ENCODE measurements at places on chromosomes 5 and 9.

GRCh38 chr5:17317473-17317872 is 100.0 kb downstream of the BASP1 start:
- no peak for DNase-seq

DNA sequence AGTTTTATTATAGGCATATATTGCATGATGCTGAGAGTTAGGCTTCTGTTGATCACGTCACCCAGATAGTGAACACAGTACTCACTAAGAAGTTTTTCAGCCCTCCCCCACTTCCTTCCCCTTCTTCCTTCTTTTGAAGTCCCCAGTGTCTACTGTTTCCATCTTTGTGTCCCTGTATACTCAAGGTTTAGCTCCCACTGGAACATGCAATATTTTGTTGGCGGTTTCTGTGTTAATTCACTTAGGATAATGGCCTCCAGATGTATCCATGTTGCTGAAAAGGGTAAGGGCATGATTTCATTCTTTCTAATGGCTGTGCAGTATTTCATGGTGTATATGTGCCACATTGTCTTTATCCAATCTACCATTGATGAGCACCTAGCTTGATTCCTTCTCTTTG is 764.3 kb downstream of the MTRR start:
- DNase-seq = no peak

DNA sequence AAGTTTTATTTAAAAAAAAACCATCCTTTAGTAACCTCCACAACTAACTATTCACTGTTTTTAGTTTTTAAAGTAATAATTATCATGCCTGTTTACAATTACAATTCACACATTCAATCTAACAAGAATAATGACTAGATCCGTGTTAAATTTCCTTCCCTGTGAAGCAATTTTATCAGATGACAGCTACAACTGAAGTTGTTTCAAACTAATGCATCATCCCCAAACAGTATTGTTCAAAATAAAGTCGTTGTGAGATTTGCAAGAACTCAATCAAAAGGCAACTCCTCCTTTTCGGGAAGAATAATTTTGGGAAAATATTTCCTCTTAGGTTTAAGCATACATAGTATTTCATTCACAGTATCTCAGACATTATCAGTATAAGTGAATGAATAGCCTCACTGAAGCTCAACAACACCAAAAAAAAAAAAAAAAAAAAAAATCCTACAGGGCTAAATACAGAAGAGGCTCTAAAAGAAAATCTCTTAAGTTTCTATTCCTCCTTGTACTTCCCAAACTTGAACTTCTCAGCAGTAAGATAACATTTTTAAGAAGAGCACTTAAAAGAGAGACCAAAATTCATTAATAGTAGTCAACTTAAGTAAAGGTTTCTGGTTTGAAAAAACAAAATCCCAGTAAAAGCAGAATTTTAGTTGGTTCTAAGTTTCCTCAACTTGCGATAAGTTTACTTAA is 9.4 kb downstream of the C9orf72 start:
- DNase-seq = no peak

- no peak for DNase-seq
Observed at GRCh38 chr5:91401175-91401574, 18.1 kb upstream of the ARRDC3 start.

- no peak for DNase-seq
Observed at GRCh38 chr9:17185481-17186029, 50.7 kb downstream of the CNTLN start.

DNA sequence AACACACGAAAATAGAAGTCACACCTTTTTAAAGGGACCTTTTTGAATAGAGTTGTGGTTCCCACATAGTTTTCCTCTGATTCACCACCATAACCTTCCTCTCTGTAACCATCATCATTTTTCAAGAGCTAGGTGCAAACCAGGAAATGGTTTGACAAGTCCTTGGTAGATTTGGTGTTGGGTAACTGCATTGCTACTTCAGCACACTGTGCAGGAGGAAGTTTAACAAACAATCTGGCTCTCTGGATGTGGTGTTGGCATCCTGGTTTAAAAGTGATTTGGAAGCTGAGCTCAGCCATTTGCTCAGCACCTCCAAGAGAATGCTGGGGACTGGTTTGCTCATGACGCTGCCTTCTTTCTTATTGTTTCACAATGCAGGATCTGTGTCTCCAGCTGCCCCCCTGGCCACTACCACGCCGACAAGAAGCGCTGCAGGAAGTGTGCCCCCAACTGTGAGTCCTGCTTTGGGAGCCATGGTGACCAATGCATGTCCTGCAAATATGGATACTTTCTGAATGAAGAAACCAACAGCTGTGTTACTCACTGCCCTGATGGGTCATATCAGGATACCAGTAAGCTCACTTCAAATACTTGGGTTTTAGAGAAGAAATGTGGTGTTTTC is 213.1 kb downstream of the RFK start:
- DNase-seq = no peak

DNA sequence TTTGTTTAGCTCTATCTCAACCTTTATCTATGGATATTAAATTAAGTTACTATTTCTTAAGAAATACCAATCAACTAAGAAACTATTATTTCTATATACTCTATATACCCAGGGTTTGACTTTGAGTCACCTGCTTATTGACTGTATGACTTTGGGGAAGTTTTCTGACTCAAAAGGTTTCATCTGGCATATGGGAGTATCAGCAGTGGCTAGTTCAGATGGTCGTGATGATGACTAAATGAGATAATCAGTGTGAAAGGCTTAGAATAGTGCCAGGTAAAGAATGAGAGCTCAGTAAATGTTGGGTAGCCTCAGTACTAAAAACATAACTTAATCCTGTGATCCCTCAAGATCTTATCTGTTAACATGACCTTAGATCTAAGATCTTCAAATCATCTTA is 179.7 kb upstream of the ISL1 start:
- DNase-seq = no peak

- no peak for DNase-seq
Observed at GRCh38 chr5:53893626-53894025, 333.2 kb downstream of the NDUFS4 start.

- no peak for DNase-seq
Observed at GRCh38 chr5:98941131-98941883, 12.5 kb upstream of the CHD1 start.

DNA sequence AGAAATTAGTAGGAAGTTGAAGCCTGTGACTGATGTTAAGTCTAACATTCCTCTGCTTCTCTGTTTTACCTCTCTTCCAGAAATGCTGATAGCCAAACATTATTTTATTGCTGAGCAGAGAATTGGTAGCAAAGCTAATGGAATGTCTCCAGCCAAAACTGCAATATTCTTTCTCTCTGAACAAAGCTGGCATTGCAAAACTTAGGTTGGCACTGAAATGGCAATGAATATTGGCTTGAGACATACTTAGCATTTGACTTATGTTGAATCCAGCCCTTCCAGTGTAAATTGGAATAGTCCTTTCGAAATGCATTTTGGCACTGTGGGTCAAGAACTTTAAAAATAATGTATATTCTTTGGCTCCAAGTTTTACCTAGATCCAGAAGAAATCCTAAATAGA is 21.1 kb downstream of the FAF2 start:
- DNase-seq = no peak

DNA sequence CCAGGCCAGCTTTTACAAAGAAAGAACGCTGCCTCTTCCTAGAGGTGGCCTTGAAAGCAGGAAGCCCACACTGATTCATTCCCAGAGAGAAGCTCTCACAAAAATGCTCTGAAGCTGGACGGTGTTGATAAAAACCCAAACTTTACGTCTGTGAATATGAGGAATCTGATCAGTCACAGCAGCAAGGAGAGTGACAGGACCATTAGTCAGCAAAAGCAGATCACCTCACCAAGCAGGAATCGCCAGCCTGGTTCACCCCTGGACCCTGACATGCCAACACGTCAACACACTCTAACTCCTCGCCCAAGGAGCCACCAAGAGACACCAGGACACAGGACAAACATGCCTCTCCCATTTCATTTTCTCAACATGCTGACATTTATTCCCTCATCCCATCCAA is 70.6 kb upstream of the ZNF622 start:
- DNase-seq = no peak

DNA sequence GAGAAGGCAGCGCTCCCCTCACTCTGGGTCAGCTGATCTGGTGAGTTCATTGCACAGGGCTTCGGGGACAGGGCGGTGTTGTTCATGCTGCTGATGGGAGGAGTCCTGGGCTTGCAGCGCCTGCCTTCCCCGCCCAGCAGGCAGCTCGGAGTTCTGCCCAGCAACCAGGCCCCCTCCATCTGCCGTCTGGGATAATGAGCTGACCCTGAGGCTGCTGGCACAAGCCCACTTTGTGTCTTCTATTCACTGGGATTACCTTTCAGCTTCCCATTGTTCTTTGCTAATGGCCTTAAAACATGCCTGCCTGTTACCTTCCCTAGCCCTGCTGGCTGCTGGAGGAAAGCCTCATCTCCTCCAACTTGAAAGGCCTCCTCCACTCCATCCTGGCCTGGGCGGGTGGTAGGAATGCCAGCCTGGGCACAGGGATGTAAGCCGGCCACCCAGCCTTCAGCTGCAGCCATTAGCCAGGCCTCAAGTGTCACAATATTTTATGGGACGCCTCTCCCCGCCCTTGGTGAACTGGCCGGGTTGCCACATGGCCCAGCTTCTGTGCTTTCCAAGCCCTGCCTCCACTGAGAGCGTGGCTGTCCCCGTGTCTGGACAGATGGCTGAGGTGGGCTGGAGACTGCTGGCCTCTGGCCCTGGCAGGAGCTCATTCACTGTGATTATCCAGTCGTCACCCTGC is 70.4 kb downstream of the GADD45G start:
- DNase-seq = no peak

DNA sequence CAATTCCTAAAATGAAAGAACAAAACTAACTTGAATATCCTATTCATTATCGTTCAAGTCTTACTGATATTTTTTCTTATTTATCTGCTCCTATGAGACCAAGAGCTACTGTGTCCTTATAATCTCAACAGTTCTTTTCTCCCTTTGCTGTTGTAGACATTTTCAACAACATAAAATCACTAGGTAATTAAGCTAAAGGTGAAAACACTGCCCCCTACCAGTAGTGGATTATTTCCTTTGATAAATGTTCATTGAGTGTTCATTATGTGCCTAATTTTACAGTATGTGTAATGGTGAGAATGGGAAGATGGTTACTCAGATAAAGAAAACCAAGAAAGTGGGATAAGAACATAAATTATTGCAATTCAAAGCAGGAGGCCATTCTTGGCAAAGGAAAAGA is 41.4 kb upstream of the PAPPA start:
- no peak for DNase-seq

DNA sequence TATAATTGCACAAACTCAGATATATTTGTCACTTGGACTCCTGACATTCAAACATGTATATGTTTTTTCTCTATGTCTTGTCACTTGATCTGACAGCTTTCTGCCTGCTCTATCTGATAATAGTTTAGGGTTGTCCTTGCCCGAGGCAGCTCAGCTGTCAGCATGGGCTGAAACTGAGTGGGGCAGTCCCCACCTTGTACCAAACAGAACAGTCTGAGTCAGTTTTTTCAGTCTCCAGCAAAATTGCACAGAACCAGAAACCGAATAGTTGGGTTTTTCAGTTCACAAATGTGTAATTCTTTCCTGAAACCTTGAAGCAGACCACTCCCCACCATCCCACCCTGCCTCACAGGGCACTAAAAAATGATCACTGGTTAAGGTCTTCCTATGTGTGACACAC is 9.5 kb upstream of the HAND1 start:
- no peak for DNase-seq

DNA sequence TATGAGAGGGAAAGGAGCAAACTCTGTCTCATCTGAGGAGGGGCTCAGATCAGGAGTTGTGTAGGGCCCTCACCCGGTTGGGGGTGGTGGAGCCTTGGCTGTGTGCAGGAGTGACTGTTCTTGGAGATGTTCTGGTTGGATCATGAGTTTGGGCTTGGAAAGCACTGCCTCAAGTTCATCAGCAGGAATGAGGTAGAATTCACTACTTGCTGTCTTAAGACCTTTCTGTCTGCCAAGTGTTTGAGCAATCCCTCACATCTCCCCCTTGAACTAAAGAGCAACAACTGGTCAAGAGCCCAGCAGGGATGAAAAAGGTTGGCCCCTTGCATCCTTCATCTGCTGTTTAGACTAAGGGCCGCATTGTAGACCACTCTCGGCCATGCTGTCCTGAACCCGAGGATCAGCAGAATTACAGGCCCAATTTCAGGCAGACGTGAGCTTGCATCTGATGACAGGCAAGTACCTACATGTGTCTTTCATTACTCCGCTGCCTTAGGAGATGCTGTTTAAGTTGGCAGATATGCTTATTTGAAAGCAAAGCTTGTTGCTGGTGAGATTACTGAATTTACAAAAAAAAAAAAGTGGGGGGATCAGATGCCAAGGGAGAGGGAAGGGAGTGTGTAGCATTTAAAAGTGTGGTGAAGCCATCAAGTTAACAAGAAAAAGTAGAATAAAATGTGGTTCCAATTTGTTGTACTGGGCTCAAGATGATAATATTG is 36.4 kb downstream of the PIK3R1 start:
- DNase-seq = no peak

- no peak for DNase-seq
Observed at GRCh38 chr5:110269478-110270142, 456.9 kb downstream of the TMEM232 start.

DNA sequence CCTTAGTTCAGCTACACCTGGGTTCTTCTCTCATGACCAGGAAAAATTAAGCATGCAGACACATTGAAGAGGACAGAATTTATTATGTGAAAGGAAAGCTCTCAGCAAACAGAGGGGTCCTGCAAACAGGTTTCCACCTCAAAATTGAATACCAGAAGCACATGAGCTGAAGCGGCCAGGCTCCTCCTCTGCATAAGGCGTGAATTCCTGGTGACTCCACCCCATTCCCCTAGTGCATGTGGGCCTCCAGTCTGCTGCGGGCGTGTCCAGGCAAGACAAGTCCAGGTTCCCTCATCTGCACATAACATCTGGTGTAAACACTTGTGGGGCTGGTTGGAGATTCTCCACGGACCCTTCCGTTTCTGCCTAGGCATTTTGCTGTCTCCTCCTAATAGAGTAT is 1156.4 kb downstream of the FOXD4L5 start:
- no peak for DNase-seq

DNA sequence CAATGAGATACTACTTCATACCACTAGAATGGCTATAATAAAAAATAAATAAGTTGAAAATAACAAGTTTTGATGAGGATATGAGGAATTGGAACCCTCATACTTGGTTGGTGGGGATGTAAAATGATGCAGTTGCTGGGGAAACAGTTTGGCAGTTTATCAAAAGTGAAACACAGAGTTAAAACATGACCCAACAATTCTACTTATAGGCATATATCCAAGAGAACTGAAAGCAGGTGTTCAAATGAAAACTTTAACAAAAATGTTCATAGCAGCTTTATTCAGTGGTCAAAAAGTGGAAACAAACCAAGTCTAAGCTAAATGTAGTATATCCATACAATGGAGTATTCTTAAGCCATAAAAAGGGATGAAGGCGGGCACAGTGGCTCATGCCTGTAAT is 13.1 kb upstream of the LHFPL2 start:
- DNase-seq = no peak

Measured in activated gamma-delta T cell (primary cell).